GM20000 (cell line): ENCODE measurements at places on chromosomes 16 and 17.

DNA sequence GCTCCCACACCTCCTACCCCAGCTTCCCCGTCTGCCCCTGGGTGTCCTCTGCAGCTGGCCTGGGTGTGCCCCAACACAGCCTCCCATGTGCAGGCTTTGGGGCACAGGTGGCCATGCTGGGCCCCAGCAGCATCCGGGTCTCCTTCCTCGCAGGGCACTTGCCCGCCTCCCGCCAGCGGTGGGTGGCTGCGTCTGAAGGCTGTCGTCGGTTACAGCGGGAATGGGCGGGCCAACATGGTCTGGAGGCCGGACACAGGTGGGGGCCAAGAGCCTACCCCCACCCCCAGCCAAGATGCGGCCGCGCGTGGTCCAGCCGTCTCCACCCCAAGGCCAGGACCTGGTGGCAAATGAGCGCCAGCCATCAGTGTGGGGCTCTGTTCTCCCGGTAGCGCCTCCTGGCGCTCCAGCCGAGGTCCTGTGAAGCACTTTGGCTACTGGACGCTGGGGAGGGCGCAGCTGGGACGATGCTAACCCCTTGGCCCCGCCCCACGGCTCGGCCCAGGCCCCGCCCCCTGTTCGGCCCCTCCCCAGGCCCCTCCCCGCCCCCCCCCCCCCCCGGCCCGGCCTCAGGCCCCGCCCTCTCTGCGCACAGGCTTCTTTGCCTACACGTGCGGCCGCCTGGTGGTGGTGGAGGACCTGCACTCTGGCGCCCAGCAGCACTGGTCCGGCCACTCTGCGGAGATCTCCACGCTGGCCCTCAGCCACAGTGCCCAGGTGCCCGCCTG lies 7.3 kb upstream of the RHOT2 start:
- peak; percentile 97 for DNase-seq

DNA sequence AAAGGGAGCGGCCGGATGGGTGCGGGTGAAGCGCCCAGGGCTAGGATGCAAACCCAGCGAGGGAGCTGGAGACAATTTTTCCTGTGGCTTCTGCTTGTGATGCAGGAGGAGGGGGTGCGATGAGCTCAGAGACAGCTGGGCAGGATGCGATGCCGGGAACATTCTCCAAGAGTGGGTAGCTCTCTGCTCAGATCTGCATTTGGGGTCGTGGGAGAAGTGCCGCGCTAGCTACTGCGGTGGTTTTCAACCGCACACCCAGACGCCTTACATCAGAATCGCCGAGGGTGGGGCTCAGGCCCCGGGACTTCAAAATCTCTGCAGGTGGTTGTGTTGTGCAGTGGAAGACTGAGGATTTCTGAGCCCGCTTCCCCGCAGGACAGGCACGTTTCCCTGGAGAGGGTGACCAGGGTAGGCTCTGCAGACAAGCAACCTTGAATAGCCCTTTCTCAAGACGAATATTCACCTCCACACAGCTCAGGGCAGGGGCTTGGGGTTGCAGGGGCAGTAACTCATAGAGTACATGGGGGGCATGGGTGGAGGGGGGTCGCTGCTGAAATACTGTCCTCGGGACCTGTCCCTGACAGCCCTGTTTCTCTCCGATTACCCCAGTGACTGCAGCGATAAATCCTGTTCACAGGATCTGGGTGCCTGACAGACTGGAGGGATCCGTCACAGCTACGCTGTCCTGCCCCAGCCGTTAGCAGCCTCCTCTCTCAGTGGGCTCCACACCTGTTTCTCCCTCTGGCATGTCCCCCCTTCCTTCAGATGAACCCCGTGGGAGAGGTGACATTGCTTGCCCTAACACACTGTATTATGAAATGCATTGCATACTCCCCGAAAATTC lies 63.3 kb downstream of the HAPSTR1 start:
- DNase-seq: no peak

- DNase-seq: no peak
Measured at GRCh38 chr16:49589544-49590031, 216.0 kb downstream of the C16orf78 start.

GRCh38 chr16:84247331-84247730 lies 7.5 kb upstream of the KCNG4 start:
- DNase-seq: no peak

- no peak for DNase-seq
Measured at GRCh38 chr16:84788920-84789391, 30.8 kb upstream of the CRISPLD2 start.

DNA sequence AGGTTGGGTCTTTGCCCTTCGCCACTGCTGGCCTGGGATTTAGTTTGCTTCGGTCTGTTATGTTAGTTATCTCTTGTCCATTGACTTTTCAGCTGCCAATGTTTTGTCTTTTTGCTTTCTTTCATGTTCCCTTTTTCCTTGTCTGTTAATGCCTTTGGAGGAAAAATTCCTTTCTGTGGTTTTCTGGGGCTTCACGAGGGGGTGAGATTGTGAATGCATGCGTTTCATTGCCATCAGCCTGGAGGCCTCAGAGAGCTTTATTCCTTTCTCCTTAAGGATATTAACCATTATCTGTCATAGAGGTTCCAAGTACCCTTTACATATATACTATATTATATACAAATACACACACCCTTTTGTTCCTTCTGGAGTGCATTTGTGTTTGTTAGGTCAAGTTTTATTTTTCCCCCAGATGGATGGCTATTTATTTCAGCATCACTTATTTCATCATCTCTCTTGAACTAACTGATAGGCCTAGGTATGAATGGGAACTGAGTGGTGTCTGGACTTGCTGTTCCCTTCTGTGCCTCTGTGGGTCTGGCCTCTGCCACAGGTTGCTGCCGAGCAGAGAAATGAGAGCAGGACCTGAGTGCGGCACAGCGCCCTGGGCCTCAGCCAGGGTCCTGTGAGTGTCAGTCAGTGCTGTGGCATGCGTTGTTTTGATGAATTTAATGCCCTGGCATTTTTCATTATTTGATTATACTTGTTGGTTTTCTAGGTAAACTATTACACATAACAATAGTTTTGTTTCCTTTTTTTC lies 193.4 kb downstream of the LGALS9B start:
- DNase-seq: no peak

- no peak for DNase-seq
Measured at GRCh38 chr17:56159826-56160380, 6.6 kb downstream of the ANKFN1 start.

GRCh38 chr16:47323241-47323640 lies 137.6 kb downstream of the ITFG1 start:
- no peak for DNase-seq

GRCh38 chr16:85181739-85182129 lies 69.5 kb upstream of the CIBAR2 start:
- DNase-seq: no peak

GRCh38 chr17:34879146-34879545 lies 82.1 kb downstream of the CCT6B start:
- no peak for DNase-seq

- no peak for DNase-seq
Measured at GRCh38 chr16:79100447-79100846, 500.1 kb downstream of the MAF start.

DNA sequence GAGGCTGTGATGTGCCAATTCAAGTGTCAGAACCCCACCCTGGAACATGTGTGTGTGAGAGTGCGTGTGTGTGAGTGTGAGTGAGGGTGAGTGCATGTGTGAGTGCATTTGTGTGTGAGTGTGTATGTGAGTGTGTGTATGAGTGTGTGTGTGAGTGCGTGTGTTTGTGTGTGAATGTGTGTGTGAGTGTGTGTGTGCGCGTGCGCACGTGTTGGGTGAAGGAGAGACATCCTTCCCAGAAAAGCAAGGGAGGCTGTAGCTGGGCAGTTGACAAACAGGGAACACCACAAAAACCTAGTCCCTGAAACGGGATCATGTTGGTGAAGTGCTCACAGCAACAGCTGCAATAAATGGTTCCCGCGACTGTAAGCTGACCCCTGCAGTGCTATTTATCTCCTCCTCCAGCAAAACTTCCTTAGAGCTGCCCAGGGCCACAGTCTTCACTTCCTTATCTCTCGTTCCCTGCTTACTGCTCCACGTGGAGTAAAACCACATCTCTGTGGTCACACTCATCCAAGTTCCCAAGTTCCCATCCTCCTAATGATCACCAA lies 40.1 kb upstream of the RPL38 start:
- no peak for DNase-seq

GRCh38 chr16:69618307-69618706 lies 52.5 kb downstream of the NFAT5 start:
- no peak for DNase-seq

DNA sequence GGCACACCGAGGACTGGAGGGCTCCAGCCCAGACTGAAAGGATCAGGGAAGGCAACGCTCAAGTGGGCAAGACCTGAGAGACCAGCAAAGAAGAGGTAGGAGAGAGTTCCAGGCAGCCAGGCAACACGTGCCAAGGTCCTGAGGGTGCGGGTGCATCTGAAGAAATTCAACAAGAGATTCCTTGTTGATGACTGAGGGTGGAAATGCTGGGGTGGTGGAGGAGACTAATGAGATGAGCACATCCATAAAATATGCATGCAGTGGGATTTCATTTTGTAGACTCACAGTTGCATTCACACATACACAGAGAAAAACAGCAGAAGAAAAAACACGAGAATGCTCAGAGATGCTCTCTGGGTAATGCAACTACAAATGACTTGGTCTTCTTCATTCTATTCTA lies 154.8 kb upstream of the FOXF1 start:
- no peak for DNase-seq

DNA sequence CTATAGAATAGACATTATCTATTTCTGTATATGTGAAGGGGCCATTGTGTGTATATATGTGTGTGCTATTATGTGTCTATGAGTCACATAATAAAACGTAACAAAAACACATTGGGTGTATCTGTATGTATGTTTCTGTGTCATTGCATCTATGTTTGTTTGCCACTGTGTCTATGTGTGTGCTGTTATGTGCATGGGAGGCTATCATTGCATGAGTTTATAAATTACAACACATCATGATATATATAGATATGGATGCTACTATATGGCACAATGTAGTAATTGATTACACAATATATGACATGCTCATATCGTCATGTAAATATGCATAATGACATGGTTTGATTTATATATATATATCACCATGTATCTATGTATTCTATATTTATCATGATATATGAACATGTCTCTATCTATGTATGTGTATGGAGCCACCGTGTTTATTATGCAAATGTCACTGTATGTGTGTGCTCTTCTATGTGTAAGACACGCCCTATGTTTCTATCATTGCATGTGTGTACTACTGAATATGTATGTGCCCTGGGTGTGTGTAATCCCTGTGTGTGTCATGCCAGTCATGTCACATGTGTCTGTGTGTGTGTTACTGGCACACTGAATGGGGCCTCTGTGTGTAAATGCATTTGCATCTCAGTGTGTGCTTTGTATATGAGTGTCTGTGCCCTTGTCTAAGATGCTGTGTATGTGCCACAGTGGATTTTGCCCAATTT lies 1.4 kb upstream of the TSPOAP1 start:
- no peak for DNase-seq

GRCh38 chr16:68229431-68230175 lies 6.3 kb downstream of the ESRP2 start:
- DNase-seq: peak; percentile 67
